Activated naive CD8-positive, alpha-beta T cell treated with anti-CD3 and anti-CD28 coated beads for 36 hours (primary cell): ENCODE measurements at places on chromosomes 5 and 9. TPM values are rescaled to one million over a fixed set of nuclear protein-coding genes. Genes with fewer than 3 reads are reported as not detected.
A peak's percentile ranks its signal among the peaks of the same experiment; 100 is the strongest.

FCN1 gene
- total RNA-seq, result not detected

RNF208 gene
- total RNA-seq, result 7.1 TPM

HTR1A gene
- not detected for total RNA-seq

ADAMTS12 gene
- total RNA-seq, result not detected

ACTBL2 gene
- total RNA-seq, result not detected

PLPP1 gene
- 23.1 TPM for total RNA-seq

DNA sequence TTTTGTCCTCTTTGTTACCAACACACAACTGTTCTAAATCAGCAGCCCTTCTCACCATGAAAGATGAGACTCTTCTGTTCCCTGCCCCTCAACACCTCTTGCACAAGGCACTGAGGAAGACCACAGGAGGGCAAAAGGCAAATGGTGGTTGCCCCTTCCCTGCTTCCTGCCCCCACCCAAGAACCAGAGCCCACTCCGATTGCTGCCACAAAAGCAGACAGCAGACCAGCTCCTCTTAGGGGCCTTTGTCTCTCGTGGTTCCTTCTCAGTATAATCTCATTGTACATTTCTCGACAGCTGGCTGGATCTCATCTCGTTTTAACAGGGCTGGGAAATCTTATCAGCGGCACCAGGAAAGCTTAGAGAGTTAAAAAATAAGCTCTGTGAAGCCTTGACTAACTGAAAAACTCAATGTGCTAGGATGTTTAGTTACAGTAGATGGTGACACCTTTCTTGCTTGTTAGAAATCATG lies 1.1 kb downstream of the MVB12B start:
- peak overlapping the region; percentile 83 for H3K4me3 ChIP-seq
- H3K27me3 ChIP-seq, result no peaks in the 10 kb centered on the region
- peak overlapping the region; percentile 78 for H3K27ac ChIP-seq
- peaks cover 45% of the 10 kb centered on the region for H3K4me1 ChIP-seq
- peak; percentile 8 for DNase-seq

GRCh38 chr5:143583409-143583808 lies 179.9 kb upstream of the NR3C1 start:
- no peaks in the 10 kb centered on the region for H3K27me3 ChIP-seq
- no peaks in the 10 kb centered on the region for H3K36me3 ChIP-seq
- no peak overlapping the region for H3K4me3 ChIP-seq
- DNase-seq, result no peak
- peaks cover 25% of the 10 kb centered on the region for H3K4me1 ChIP-seq

GRCh38 chr5:175166026-175166425 lies 278.0 kb downstream of the DRD1 start:
- H3K4me3 ChIP-seq, result no peak overlapping the region
- no peaks in the 10 kb centered on the region for H3K36me3 ChIP-seq
- H3K4me1 ChIP-seq, result no peaks in the 10 kb centered on the region
- no peak overlapping the region for H3K27ac ChIP-seq

GRCh38 chr9:87471746-87472145 lies 25.9 kb upstream of the DAPK1 start:
- DNase-seq, result no peak
- H3K4me3 ChIP-seq, result no peak overlapping the region
- no peak overlapping the region for H3K27ac ChIP-seq

GRCh38 chr5:4011943-4012342 lies 416.3 kb downstream of the IRX1 start:
- H3K36me3 ChIP-seq, result no peaks in the 10 kb centered on the region
- H3K27me3 ChIP-seq, result no peaks in the 10 kb centered on the region
- H3K27ac ChIP-seq, result no peak overlapping the region
- H3K4me3 ChIP-seq, result no peak overlapping the region
- no peaks in the 10 kb centered on the region for H3K4me1 ChIP-seq

DNA sequence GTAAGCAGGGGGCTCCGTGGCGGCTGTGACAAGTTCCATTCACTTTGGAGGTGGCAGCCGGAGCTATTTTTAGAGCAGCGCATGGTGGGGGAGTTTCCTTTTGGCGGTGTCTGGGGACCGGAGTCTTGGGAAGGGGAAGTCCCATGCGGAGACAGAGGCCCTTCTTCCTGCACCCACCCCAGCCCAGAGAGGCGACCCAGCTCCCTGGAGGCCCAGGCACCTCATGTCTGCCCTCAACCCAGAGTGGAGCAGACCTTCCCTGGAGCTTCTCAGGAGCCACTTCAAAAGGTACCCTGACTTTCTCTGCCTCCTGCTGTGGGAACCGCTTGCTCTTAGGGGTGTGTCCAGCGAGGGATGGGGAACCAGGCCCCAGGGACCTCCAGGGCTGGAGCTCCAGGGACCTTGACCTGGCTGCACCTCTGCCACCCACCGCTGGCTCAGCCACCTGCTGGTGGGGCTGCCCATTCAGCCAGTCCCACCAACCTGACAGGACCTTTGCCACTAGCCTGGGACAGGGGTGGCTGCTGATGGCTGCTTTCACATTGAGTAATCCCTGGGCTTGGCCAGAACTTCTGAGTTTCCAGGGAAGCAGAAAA lies 34.1 kb downstream of the NEK6 start:
- H3K27me3 ChIP-seq, result no peaks in the 10 kb centered on the region
- peaks cover 41% of the 10 kb centered on the region for H3K4me1 ChIP-seq
- H3K4me3 ChIP-seq, result peak overlapping the region; percentile 76
- peaks cover 5% of the 10 kb centered on the region for H3K36me3 ChIP-seq
- H3K27ac ChIP-seq, result peak overlapping the region; percentile 83
- peak; percentile 77 for DNase-seq
